CD4-positive, alpha-beta memory T cell (primary cell): ENCODE measurements at places on chromosomes 6 and 20. TPM values are rescaled to one million over a fixed set of nuclear protein-coding genes. Genes with fewer than 3 reads are reported as not detected.

Gene HSD17B8
- 57.4 TPM for polyA plus RNA-seq

Gene CD40
- 3.1 TPM for polyA plus RNA-seq

Gene PNISR
- 67.6 TPM for polyA plus RNA-seq

GRCh38 chr6:139277161-139277560 is 14.6 kb downstream of the TXLNB start:
- DNase-seq, result no peak

GRCh38 chr6:163883984-163884383 is 469.5 kb downstream of the QKI start:
- no peak for DNase-seq

- no peak for DNase-seq
These were observed 534 bp upstream of the EFCAB8 start for GRCh38 chr20:32858189-32858588.

- no peak for DNase-seq
These were observed 318.9 kb downstream of the BTBD9 start for GRCh38 chr6:38320843-38321242.

DNA sequence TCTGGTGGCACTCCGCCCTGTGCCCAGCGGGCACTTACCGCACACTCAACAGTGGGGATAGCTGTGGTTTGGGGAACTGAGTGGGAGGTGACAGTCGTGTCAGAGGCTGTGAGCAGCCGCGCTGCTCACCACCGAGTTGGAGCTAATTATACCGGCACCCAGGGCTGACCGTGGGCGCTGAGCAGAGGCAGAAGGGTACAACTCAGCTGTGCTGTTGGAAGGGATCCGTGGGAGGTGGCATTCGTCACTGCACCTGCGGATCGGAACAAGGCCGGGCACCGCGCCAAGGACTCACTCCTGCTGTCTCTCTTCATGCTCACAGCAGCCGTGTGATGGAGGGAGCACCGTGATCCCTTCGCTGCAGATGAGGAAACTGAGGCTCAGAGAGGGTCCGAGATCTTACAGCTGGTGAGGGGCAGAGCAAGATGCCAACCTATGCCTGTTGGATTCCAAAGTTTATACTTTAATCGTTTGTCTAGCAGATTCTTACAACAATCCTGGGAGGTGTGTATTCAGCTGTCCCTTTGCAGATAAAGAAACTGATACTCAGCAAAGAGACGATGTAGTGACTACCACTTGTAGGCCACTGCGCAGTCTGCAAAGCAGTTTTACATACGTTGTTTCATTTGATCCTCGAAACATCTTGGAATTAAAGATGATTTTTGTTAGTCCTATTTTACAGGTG is 713 bp upstream of the ELMO2 start:
- DNase-seq, result peak; percentile 81

GRCh38 chr6:108667993-108668392 is 107.3 kb downstream of the FOXO3 start:
- DNase-seq, result no peak

GRCh38 chr6:148935705-148936435 is 189.0 kb downstream of the UST start:
- no peak for DNase-seq

GRCh38 chr6:148565930-148566663 is 180.7 kb upstream of the UST start:
- no peak for DNase-seq

DNA sequence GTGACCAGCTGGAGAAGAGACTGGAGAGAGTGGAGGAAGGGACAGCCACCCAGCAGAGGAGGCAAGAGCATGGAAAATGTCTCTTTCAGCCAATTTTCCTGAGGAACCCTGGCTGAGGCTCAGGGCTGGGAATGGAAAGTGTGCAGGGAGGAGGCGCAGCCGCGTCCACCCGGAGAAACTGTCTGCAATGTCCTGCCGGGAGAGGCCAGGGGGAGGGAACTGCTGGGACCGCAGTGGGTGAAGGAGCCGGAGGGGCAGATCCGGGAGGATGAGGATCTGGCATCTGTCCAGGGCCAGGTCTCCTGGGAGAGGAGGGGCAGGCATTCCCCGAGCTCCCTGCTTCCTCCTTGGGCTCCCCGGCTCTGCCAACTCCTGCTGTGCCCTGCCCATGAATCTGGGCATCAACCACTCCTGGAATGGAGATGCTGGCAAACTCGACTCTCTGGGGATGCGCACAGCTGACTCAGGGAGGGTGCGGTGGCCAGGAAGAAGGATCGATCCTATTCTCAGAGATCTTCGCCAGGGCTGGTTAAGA is 17.4 kb upstream of the HM13 start:
- no peak for DNase-seq

GRCh38 chr6:12875051-12875450 is 158.5 kb downstream of the PHACTR1 start:
- DNase-seq, result no peak

DNA sequence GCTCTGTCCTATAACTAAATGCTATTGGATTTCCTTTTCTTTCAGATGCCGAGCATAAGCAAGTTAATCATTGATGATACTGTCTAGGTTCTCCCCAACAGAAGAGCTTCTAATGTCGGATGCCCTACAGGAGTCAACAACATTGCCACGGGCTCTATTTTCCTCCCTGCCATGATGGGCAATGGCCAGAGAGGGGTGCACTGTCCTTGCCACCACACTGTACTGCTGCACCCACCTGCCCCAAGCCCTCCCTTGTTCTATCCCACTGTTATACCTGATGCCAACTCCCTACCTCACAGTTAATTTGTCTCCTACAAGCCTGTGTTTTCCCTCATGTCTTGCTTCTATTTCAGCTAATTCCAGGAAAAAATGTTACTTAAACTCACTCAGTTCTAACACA is 773.6 kb upstream of the CHD6 start:
- no peak for DNase-seq

DNA sequence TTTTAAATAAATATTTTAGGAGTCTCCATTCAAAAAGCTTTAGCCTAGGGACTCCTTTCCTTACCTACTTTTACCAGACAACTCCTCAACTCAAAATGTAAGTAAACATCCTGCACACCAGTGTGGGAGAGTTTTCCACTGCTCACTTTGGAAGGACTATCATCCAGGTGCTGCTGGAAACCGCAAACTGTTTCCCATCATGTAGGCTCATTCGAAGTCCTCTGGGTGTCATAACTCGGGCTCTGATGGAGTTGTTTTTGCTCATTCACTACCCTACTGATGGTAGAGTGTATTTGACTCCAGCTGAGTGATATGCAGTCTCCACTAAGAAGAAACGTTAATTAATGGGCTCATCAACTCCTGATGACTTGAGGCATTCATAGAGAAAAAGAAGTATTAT is 136.5 kb upstream of the AKAP12 start:
- no peak for DNase-seq

GRCh38 chr6:42551217-42551616 is 12.6 kb upstream of the UBR2 start:
- no peak for DNase-seq

DNA sequence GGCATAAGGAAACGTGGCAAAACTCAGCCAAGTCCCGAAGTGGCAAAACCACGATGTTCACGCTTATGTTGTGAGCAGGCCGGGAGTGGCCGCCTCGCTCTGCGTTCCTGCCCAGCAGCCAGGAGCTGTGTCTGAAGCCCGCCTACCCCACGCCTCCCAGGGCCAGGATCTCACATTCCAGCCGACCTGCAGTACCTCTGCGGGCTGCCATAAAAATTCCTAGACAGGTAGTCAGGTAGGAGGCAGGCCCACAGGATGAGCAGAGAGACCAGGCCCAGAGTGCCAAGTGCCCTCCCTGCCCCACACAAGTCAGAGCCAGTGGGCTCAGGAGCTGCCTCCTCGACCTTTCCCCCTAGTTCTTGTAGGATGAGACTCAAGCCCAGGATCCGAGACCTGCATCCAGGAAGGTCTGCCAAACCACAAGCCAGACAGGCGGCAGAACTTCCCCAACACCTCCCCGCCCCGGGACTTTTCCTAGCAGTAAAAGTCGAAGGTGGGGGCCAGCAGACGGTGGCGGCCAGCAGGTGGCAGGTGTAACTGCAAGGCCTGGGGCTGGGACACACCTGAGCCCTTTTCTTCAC is 16.7 kb downstream of the PMEPA1 start:
- no peak for DNase-seq

- peak; percentile 45 for DNase-seq
These were observed 1.3 kb downstream of the RNF24 start for GRCh38 chr20:4014031-4014474.

DNA sequence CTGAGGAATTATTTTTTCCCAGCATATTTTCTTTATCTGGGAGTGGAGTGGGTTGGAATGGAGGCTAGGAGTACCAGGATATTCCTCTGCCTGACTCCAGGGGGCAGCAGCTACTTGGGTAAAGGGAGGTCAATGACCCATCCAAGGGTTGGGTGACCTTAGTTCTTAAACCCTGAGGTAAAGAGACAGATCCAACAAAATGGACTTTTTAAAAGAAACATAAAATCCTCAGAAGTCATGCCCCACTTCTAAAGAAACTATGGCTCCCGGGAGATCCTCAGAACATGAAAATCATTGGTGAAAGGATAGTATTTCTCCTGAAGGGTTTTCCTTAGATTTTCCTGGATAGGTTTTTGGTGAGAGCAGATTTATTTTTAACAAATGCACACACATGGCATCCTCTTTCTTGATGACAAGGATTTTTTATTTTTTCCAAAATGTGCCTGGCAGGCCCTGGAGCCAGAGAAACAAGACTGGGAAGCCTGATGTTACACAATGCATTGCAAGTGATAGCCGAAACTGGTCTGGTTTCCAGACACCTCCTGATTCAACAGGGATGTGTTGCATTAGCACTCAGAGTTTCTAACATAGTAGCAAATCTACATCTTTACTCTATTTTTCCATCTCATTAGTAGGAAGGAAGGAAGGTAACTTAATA is 240.9 kb upstream of the BTBD3 start:
- DNase-seq, result no peak

DNA sequence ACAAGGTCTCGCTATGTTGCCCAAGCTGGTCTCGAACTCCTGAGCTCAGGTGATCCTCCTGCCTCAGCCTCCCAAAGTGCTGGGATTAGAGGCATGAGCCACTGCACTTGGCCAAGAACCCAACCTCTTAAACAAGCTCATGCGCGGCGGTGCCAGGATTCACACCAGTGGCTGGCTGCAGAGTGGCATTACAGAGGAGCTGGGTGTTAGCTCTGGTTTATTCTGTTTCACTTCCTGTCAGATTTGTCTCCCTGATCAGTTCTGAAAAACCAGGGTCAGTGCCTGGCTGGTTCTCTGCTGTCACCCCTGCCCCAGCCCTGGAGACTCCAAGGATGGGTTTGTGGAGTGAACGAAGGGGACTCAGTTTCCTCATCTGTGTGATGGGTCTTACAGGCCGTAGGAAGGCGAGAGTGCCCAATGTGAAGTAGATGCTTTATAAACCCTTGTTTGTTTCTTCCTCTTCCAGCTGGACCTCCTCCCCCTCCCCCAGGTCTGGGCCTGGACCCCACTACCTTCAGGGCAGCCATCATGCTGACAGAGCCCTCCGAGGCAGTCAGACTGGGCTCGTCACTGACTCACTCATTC is 63.4 kb downstream of the UBE2V1 start:
- DNase-seq, result no peak

GRCh38 chr6:79872986-79873385 is 74.4 kb downstream of the ELOVL4 start:
- no peak for DNase-seq

DNA sequence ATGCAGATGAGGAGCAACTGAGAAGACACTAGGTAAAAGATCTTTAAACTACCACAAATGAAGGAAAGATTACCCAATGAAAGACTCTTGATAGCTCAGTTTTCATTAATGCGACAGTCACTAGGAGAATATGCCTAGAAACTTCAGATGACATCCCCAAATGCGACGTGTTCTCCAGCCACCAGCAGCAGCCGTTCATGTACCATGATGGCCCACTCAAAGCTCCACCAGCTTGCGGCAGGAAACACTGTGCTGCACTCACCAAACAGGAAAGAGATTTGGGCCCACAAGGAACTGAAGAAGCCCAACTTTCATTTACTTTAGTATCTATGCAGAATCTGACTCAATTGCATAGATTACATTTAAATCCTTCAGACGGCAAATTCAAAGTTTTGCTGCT is 7.5 kb downstream of the DIDO1 start:
- DNase-seq, result peak; percentile 57

DNA sequence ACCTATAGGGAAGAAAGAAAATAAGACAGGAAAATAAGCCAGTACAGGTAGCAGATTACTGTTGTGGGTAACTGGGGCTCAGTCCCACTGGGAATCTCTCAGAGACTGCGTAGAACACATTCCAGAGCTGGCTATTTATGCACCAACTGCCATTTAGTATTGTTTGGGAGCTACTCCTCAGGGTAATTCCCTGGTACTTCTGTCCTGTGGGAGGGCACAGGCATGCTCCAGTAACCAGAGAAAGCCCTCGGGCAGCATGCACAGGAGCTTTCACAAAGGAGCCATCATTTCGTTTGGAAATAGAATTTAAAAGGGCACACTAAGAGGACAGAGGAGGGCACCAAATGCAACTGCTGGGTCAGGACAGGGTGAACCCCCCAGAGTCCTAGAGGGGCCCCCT is 148.0 kb upstream of the LRFN2 start:
- no peak for DNase-seq

DNA sequence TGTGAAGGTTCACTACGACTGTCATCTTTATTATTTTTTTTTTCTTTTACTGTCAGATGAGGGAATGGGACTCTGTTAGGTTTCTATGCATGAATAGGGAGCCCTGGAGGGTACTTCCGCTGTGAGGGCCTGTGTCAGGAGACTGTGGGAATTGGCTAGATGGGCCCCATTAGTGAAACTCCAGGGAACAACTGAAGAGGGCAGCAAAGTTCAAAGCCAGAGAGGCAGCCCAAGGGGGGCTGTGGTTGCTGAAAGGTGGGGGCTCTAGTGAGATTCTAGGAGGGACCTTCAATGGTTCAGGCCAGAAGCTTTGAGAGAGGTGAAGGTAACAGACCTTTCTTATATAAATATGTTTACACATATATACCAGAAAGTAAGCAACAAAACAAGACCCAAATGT is 13.2 kb upstream of the EPB41L1 start:
- DNase-seq, result no peak

GRCh38 chr20:24034820-24035219 is 46.2 kb upstream of the GGTLC1 start:
- DNase-seq, result no peak

DNA sequence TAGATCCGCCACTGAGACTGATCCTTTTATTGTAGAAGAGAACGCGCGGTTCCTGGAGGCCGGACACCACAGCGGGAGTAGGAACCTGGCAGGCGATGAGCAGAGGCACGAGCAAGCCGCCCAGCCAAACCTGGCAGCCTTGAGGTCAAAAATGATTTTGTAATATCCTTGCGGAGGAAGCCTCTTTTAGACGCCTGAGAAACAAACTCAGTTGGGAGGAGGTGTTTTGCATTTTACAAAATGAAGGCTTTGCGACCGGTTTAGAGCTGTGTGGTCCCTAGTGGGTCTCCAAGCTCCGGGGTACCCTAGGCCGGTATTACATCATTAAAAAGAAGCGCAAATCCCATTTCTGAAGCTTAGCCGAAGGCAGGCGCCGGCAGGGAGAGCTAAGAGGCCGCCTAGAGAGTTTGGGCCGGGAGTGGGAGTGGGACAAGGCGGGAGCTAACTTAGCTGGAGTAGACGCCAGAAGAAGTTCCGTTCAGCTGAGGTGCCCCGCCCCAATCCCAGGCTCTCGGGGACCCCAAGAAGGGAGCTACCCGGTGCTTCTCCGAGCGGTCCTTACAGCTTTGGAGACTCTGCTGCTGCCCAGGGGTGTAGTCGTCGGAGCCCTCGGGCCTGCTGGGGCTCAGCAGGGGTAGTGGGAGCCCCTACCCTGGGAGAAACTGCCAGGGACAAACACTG is 1.9 kb upstream of the TBX18 start:
- no peak for DNase-seq
